ENCODE measurements at places on chromosomes 1 and 21.

- DNase-seq = no peak
These were observed 67.0 kb downstream of the SIPA1L2 start for GRCh38 chr1:232562855-232563510.

DNA sequence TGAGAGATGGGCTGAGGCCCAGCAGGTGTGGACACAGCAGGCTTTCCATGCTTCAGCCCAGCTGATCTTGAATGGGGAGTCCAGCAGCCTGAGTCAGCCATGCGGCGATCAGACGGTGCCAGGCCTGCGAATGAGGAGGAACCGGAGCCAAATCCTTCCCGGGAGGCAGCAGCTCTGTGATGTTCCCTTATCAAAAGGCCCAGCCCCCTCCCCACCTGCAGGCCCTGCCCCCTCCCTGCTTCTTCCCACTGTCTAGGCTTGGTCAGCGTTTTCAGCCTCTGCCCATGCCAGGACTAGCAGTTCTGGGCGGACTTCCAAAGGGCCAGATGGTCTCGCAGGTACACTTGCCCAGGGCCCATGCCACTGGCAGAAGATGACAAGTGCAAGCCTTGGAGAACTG is 253.8 kb downstream of the KAZN start:
- no peak for DNase-seq

- no peak for DNase-seq
These were observed 84.7 kb downstream of the LRRC53 start for GRCh38 chr1:74427681-74428080.

DNA sequence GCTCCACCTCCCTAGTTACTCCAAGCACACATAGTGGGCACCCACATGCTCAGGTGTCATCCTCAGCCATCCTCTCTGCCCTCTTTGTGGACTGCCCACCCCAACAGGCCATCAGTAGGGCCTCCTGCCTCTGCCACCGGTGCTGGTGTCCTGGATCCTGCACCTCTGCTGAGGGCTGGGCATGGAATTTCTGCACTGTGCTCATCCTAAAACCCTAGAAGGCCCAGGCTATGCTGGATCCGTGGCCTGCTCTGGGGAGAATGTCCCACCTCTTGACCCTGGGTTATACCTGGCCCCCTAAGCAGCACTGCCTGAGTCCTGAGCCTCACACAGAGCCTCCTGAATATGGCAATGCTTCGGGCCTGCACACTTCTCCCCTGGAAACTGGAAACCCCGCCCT is 318.3 kb downstream of the MATN1 start:
- no peak for DNase-seq

DNA sequence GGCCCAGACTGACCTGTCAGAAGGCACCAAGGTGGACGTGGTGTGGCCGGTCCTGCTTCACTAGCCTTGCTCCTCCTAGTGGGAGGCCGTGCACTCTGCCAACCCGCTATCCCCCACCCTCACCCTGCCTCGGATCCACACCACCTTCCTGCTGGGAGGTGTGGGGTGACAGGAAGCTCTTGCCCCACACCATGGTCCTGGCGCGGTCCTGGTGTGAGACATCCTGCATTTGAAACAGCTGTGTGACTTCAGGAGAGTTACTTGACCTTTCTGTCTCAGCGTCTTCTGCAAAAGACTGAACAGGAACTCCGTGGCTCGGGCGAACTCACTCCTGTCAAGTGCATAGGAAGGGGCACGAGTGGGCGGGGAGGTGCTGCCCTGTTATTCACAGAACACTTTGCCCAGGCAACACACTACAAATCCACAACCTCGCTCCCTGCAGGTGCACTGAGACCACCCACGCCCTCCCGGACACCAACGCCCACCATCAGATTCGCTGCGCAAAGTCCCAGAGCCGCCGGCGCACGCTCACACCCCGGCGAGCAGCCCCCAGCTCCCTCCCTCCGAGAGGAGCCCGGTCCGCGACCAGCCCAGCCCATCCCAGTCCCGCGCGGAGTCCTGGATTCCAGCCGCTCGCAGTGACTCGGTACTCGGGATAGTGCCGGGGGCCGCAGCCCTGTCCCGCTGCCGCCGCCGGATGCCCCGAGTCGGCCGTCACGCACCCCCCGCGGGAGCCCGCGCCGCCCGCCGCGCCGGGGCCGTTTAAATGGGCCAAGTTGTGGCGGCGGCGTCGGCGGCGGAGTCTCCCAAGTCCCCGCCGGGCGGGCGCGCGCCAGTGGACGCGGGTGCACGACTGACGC is at the start of gene SAMD11:
TSS of gene SAMD11 (plus strand) at position 793 of the 860 bp plus-strand sequence. CDS start 509 bp downstream, outside the sequence.
- DNase-seq = peak; percentile 18

GRCh38 chr1:115781851-115782250 is 13.3 kb upstream of the CASQ2 start:
- DNase-seq = no peak

GRCh38 chr1:3773572-3774275 is 1.2 kb downstream of the SMIM1 start:
- no peak for DNase-seq

- no peak for DNase-seq
These were observed 3.7 kb upstream of the SDE2 start for GRCh38 chr1:226002667-226003501.

GRCh38 chr1:60762911-60763310 is 319.4 kb upstream of the NFIA start:
- no peak for DNase-seq

DNA sequence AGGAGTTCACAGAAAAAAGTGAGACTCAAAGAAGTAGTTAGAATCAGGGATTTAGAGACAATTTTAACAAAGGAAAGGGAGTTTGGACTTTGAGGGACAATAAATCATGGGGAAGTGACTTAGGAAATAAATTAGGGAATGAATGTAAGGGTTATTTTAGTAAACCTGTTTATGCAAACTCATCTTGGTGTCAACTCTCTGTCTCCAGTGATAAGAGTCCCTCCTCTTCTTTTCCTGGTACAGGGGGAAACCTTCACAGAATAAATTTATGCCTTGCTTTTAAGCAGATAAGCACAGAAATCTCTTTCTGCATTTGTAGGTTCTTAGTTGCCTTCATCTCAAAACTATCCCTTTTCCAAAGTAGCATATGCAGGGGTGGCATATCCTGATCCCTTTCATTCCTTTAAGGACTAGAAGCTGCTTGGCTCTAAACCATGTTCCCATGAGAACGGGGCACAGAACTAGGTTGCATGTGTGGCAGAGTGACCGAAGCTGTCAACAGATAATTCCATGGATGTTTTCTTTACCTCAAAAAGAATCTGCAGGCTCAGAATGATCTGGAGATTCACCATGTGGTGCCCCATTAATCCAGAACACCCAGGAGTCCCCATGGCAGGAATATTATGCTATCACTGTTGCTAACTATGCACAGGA is 155.4 kb downstream of the ZNF648 start:
- no peak for DNase-seq

GRCh38 chr1:226915672-226915995 is 24.5 kb upstream of the COQ8A start:
- DNase-seq = no peak

DNA sequence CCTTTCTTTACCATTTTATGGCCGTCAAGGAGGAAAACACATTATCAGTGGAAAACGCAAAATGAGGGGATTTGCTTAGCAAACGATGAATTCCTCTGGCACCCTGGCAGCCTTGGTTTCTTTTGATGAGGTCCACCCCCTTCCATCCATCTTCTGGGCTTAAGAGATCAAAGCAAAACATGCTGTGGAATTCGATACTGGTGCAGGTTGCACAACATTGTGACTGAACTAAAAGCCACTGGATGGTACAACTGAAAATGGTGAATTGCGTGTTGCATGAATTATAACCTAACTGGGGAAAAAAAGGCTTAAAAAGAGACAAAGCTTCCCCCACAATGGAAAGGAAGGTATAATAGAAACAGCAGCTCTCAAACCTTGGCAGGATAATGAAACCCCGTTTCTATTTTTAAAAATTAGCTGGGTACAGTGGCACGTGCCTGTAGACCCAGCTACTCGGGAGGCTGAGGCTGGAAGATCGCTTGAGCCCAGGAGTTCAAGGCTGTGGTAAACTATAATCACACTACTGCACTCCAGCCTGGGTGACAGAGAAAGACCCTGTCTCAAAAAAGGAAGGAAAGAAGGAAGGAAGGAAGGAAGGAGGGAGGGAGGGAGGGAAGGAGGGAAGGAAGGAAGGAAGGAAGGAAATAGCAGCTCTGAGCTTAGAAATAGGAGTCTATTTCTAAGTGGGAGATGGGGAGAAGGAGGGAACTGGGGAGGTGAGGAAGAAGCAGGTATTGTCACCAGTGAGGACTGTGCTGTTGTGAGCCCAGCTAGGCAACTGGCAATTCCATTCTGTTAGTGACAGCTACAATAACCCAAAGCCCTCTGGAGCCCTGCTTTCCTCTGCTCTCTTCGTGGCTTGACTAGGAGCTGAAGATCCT is 29.0 kb upstream of the LGALS8 start:
- no peak for DNase-seq

DNA sequence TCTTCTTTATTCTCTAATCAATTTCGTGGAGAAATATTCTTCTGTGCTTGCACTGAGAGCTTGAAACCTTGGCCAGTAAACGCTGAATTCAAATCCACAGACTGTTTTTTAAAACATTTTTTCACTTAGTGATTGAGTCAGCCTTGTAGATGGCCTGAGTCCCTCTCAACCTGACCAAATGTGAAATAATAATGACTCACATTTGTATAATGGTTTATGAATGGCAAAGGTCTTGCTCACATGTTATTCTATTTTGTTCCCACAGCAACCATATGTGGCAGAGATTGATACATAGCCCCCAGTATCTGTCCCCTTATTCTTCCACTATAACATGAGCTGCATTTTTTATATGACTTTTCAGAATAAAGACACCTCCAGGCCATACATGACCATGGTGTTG is 47.8 kb upstream of the CCDC190 start:
- no peak for DNase-seq

GRCh38 chr1:230280054-230280795 is 145.9 kb downstream of the PGBD5 start:
- no peak for DNase-seq

DNA sequence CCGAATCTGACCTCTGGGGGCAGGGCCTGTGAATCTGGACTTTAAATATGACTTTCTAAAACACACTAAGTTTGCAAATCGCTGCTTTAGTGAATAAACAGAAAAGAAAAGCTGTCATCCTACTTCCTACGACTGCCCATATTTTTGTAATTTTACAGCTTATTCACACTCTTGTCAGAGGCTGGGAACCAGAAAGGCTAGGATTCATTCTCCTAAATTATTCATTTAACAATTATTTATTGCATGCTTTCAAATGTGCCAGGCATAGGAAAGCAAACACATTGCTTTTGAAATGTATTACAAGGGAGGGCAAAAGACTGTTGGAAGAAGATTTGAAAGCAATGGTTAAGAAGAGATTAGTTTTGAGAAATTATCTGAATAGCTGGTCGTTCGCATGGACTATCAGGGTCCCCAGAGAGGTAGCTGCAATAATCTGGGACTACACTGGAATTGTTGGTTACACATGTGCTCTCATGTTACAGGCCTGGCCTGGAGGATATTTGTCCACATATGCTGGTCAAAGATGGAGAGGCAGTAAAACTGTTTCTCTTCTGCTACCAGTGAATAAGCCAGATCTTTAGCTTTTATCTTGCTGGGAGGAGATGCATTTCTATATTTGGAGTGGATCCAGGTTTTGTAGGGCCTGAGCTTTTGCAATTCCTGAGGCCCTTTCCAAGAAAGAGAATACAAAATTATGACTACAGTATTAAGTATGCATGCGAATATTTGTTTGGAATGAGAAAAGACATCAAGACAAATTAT is 29.6 kb upstream of the SFPQ start:
- DNase-seq = no peak

- no peak for DNase-seq
These were observed 116.8 kb downstream of the CASZ1 start for GRCh38 chr1:10679496-10680220.

- DNase-seq = no peak
These were observed 54.5 kb downstream of the PAPPA2 start for GRCh38 chr1:176517484-176517883.

DNA sequence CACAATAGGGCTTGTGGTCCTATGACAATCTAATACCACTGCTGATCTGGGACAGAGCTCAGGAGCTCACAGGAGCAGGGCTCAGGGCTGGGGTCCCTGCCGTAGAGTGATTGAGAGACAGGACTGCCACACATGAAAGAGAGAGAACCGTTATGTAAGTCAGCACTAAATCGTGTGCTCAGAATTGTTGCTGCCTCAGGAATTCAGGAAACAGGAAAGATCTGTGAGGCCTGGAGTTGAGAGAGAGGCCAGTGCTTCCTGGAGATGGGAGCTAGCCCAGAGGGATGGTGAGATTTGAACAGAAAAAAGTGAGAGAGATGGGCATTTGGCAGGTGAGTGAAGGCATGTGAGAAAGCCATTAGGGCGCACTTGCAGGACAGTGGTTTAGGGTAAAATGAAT is 17.5 kb upstream of the ACBD6 start:
- DNase-seq = no peak

GRCh38 chr1:116806245-116806644 is 52.0 kb downstream of the CD2 start:
- no peak for DNase-seq

GRCh38 chr1:22814176-22815042 is 103.8 kb downstream of the EPHB2 start:
- no peak for DNase-seq

GRCh38 chr1:114105421-114105979 is 48.2 kb downstream of the SYT6 start:
- DNase-seq = no peak

DNA sequence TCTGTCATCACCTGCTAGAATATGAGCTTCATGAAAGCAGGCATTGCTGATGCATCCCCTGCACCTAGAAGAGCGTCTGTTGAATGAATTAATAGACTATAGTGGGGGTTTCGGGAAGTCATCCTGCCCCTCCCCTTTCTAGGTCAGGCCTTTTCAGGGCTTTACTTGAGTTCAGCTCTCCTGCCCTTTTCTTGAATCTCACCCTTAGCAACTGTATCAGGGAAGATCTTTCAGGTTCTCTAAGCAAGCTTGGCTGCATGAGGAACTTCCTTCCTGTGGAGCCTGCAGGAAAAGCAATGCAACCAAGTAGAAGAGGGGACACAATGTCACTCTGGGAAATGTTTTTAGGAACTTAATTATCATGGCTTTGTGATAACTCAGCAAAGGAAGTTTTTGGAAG is 27.2 kb upstream of the KIAA0040 start:
- no peak for DNase-seq

DNA sequence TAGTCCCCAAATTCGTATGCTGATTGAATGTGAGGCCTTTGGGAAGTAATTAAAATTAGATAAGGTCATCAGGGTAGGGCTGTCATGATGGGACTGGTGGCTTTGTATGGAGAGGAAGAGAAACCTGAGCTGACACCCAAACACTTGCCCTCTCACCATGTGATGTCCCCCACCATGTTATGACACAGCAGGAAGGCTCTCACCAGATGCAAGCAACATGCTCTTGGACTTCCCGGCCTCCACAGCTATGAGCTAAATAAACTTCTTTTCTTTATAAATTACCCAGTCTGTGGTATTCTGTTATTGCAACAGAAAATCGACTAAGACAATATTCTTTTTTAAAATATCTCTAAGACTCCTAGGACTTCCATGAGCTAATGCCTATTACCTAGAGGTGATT is 43.6 kb upstream of the GUCA2B start:
- no peak for DNase-seq

- DNase-seq = no peak
These were observed 221.6 kb downstream of the RHOU start for GRCh38 chr1:228956864-228957263.

- no peak for DNase-seq
These were observed 6.7 kb downstream of the CITED4 start for GRCh38 chr1:40855513-40855912.
